NCI-H2029 treated with DMSO at 0.1 percent for 48 hours (cell line): ENCODE measurements at places on chromosomes 2 and 18.
A peak's percentile ranks its signal among the peaks of the same experiment; 100 is the strongest.

GRCh38 chr18:23237524-23238151 lies 102.4 kb downstream of the CABLES1 start:
- peak; percentile 10 for DNase-seq

DNA sequence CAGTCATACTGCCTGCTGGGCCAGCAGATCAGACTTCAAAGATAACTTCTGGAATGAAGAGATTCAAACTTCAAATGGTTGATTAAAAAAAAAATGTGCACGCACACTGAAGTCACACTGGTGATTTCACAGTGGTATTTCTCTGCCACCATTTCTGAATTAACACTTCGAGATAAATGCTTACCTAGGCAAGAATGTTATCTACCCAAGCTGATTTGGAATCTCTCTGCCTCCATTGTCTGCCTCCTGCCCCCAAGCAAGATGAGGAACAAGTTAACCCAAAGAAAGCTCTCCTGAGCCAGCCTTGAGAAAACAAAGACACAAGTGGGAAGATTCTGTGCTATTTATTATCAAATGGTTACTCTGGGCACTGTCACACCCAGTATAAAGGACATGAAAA lies 6.5 kb downstream of the LAMA1 start:
- DNase-seq = no peak

GRCh38 chr2:147049957-147050356 lies 794.9 kb upstream of the ACVR2A start:
- DNase-seq = no peak

- no peak for DNase-seq
Measured at GRCh38 chr18:75123113-75123512, 85.8 kb downstream of the PTGR3 start.

GRCh38 chr18:47893047-47893446 lies 37.4 kb downstream of the SMAD2 start:
- DNase-seq = no peak

DNA sequence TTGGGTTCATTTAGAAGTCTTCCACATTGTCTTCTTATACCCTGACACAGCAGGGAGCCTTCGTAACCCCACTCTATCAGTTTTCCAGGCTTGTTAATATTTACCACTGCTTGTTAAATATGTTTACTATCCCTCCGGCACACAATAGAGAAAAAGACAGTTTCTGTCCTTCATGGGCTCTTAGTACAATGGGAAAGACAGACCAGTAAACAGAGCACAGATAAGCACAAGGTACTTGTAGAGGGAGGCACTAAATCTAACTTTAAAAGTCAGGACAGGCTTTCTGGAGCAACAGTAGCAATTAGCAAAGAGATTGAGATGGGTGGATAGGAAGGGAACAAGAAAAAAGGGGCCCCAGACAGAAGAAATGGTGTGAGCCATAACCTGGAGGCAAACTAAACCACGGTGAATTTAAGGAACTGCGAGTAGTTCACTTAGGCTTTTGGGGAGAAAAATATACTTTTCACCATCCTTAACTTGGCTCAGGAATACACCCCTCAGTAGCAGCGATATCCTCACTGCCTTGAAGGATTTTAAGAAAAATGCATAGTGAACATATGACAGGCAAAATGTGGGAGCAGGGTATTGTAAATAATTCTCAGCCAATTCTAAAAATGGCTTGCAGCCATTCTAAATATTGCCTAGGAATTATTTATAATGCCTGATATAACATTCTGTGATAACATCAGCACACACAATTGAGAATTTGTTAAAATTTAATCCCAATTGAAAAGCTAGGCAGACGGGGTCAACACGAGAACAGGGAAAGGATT lies 383.7 kb downstream of the CDH2 start:
- no peak for DNase-seq

GRCh38 chr2:36780231-36780839 lies 83.8 kb downstream of the VIT start:
- DNase-seq = peak; percentile 20

- DNase-seq = no peak
Measured at GRCh38 chr2:70733646-70734180, 34.3 kb downstream of the ADD2 start.

DNA sequence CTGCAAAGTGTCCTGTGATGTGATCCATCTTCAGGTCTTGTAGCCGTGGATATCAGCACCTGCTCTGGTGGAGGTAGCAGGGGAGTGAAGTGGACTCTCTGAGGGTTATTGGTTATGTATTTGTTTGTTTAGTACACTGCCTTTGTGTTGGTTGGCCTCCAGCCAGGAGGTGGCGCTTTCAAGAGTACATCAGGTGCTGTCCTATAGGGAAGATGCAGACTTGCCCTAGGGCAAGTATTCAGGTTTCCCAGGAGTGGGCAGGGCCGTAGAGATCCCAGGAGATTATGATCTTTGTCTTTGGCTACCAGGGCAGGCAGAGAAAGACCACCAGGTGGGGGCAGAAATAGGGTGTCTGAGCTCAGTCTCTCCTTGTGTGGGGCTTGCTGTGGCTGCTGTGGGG lies 411.8 kb downstream of the SOX11 start:
- peak; percentile 84 for DNase-seq

DNA sequence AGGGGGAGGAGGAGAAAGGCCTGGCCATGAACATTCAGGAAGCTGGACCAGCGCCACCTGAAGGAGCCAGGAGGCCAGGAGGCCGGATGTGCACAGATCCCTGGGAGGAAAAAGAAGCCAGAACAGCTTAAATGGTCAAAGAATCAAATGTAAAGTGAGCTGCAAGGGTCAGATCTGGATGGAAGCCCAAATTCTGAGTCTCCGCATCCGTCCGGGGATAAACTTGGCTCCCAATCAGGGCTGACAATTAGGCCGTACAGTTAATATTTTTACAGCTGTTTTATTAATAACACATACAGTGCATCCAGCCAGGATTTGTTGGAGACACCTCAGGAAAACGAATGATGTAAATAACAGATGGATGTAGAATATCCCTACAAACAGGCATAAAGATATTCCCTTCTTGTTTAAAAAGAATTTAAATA lies 495.1 kb upstream of the TCF4 start:
- no peak for DNase-seq

GRCh38 chr2:213627835-213628460 lies 343.7 kb downstream of the SPAG16 start:
- no peak for DNase-seq

DNA sequence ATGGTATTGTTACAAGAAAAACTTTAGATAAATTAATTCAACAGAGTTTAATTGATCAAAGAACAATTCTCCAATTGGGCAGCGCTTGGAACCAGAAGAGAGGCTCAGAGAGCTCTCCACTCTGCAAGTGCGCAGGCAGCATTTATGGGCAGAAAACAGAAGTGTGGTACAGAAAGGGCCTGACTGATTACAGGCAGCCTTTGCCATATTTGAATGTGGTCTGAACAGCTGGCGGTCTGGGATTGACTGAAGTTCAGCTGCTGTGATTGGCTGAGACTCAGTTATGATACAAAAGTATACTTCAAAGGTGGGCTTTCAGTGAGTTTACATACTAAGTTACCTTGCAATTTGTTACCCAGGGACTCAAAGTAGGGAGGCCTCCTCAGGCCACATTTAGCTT lies 301.3 kb upstream of the ID2 start:
- no peak for DNase-seq
